ENCODE measurements at places on chromosomes 11 and 22.

DNA sequence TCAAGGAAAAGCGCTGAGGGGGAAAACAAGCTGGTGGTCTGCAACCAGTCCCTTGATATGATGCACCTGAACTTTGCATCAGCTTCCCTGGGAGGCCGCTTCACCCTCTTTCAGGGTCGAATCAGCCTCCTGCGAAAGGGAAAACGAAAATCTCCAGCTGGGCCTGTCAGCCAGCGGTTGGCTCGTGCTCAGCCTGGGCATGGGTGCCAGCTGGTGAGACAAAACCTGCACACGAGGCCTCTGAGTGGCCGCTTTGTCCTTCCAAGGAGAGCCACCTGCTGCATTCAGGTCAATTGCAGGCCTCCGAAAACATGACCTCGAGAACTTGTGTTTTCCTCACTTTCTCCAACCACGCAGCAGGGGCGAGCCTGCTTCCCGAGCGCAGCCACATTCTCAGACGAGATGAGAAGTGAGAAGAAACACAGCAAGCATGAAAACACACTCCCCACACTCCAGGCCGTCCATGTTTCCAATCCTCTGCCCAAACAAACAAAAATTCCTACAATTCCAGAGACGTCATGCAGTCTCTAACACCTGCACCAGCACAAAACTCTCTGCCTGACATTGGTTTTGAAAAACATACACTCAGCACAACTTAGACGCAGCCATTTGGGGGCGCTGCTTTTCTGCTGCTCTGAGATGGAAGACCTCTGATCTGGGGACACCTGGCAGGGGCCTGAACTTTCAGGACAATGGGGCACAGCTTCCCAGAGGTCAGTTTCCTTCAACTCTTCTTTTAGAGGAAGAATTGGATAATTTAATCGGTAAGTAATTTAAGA lies 77.1 kb downstream of the DHCR7 start:
- no peak for DNase-seq

DNA sequence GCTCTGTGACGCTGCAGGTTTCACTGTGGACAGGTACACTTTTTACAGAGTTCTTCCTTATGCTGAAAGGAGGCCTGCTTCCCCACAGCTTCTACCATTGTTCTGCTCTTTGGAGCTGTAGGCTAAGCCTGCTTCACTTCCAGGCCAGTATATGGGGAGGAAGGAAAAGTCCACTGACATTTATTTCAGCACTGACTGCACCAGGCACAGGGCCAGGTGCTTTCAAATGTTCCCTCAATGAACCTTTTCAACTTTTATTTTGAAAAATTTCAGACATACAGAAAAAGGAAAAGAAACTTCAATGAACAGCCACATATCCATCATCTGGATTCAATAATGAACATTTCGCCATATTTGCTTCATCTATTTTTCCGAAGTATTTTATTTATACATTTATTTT lies 22.0 kb downstream of the POU2F3 start:
- DNase-seq, result no peak

- DNase-seq, result no peak
Observed at GRCh38 chr11:44835296-44835695, 108.5 kb downstream of the TSPAN18 start.

- no peak for DNase-seq
Observed at GRCh38 chr11:74538680-74539079, 45.2 kb upstream of the LIPT2 start.

DNA sequence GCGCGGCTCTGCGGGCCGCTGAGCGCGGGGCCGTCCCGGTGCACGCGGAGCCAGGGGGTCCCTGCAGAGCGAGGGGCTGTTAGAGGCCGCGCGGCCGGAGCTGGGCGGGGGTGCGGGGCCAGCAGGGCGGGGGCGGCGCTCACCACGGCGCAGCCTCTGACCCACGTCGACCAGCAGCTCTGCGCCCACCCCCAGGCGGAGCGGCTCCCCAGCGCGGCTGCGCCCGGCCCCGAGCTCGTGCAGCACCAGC lies 385 bp upstream of the SCO2 start:
- no peak for DNase-seq
